A549 treated with CORT108297 at 1 μM for 4 hours (cell line): ENCODE measurements at places on chromosomes 3 and 15. TPM values are rescaled to one million over a fixed set of nuclear protein-coding genes. Genes with fewer than 3 reads are reported as not detected.

The MESP1 gene
- total RNA-seq = 1.7 to 8.5 TPM (median 8.0 TPM) in 5 replicates

The RBPMS2 gene
- 6.5 to 9.6 TPM (median 8.9 TPM) in 5 replicates for total RNA-seq

The GOLGA8S gene
- total RNA-seq = 0.13 to 0.18 TPM (median 0.16 TPM) in 5 replicates

The PRICKLE2 gene
- 1.9 to 2.3 TPM (median 2.0 TPM) in 5 replicates for total RNA-seq

The CHCHD6 gene
- 17.4 to 20.6 TPM (median 20.3 TPM) in 5 replicates for total RNA-seq

The GASK1A gene
- total RNA-seq = not detected in 5 replicates

The CCDC39 gene
- total RNA-seq = not detected in 5 replicates

The CHRD gene
- total RNA-seq = 0.13 to 0.48 TPM (median 0.16 TPM) in 5 replicates

The TNIK gene
- 1.7 to 3.0 TPM (median 2.4 TPM) in 5 replicates for total RNA-seq

The TRIM71 gene
- not detected in 5 replicates for total RNA-seq

The LRRC31 gene
- 0.02 TPM in 1 of 5 replicates, not detected in the others for total RNA-seq

The AADACL2 gene
- not detected in 5 replicates for total RNA-seq

The CA12 gene
- total RNA-seq = 148 to 171 TPM (median 161 TPM) in 5 replicates

The HESX1 gene
- total RNA-seq = 0.12 to 0.43 TPM (median 0.24 TPM) in 4 of 5 replicates, not detected in the other

The POTEB gene
- not detected in 5 replicates for total RNA-seq

The CHST13 gene
- total RNA-seq = 0.50 to 1.4 TPM (median 1.1 TPM) in 5 replicates

The CDHR4 gene
- 0.12 to 0.65 TPM (median 0.43 TPM) in 5 replicates for total RNA-seq

The SKOR1 gene
- 0.02 to 0.05 TPM (median 0.04 TPM) in 4 of 5 replicates, not detected in the other for total RNA-seq

The ZDHHC3 gene
- 37.8 to 40.0 TPM (median 39.3 TPM) in 5 replicates for total RNA-seq

The NTRK3 gene
- 17.6 to 23.0 TPM (median 21.1 TPM) in 5 replicates for total RNA-seq

The C3orf52 gene
- total RNA-seq = 10.6 to 14.8 TPM (median 14.3 TPM) in 5 replicates

The DPPA2 gene
- total RNA-seq = not detected in 5 replicates

The NDUFB4 gene
- total RNA-seq = 200 to 326 TPM (median 213 TPM) in 5 replicates

The CYP11A1 gene
- not detected in 5 replicates for total RNA-seq

The GYG1 gene
- total RNA-seq = 33.4 to 41.1 TPM (median 34.9 TPM) in 5 replicates

The RPUSD2 gene
- total RNA-seq = 11.1 to 17.0 TPM (median 15.5 TPM) in 5 replicates

The GMNC gene
- total RNA-seq = not detected in 5 replicates

The GATM gene
- 2.0 to 2.3 TPM (median 2.1 TPM) in 5 replicates for total RNA-seq

The IL17RD gene
- 0.47 to 1.3 TPM (median 1.0 TPM) in 5 replicates for total RNA-seq

The KLHL24 gene
- 6.1 to 8.8 TPM (median 7.5 TPM) in 5 replicates for total RNA-seq

The RSL24D1 gene
- total RNA-seq = 95.5 to 119 TPM (median 98.6 TPM) in 5 replicates

The SCAMP5 gene
- total RNA-seq = 11.8 to 15.0 TPM (median 14.3 TPM) in 5 replicates

The COL6A5 gene
- total RNA-seq = not detected in 5 replicates

The ITIH3 gene
- 0.05 TPM in 1 of 5 replicates, not detected in the others for total RNA-seq

The CP gene
- total RNA-seq = 3.8 to 8.1 TPM (median 5.3 TPM) in 5 replicates

The RPL22L1 gene
- total RNA-seq = 235 to 309 TPM (median 250 TPM) in 5 replicates

The ITIH1 gene
- not detected in 5 replicates for total RNA-seq

The RAD51 gene
- 18.1 to 22.0 TPM (median 19.8 TPM) in 5 replicates for total RNA-seq

The FBXW12 gene
- not detected in 5 replicates for total RNA-seq
